ENCODE measurements at places on chromosomes 7 and 10.

DNA sequence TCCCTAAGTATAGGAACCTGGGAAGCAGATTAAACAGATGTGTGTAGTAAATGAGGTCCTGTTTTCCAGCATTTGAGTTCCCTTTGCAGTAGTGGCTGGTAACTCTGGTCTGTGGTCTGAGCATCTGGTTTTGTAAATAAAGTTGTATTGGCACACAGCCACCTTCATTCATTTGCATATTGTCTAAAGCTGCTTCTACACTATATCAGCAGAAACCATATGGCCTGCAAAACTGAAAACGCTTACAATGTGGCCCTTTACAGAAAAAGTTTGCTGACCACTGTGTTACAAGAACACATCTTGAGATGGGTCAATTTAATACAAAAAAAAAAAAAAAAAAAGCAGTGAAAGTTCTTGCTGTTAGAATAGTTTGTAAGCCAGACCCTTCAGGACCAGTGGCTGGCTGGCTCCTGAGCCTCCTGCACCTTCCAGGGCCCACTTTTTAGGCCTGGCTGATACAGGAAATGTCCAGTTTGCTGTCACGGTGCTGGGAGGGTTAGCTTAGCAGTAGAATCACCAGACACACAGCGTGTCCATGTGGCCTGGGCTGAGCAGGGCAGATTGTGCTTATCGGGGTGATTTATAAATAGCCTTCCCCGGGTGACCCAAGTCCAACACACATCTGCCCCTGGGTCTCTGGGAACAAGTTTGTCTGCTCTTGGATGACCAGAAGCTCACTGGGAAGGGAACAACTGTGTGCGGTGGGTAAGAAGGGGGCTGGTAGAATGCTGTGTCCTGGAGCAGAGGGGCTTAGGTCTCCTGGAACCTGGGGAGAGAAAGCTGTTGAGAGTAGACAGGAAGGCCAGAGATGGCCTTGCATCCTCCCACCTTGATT lies 1.4 kb downstream of the C10orf71 start:
- DNase-seq = no peak

DNA sequence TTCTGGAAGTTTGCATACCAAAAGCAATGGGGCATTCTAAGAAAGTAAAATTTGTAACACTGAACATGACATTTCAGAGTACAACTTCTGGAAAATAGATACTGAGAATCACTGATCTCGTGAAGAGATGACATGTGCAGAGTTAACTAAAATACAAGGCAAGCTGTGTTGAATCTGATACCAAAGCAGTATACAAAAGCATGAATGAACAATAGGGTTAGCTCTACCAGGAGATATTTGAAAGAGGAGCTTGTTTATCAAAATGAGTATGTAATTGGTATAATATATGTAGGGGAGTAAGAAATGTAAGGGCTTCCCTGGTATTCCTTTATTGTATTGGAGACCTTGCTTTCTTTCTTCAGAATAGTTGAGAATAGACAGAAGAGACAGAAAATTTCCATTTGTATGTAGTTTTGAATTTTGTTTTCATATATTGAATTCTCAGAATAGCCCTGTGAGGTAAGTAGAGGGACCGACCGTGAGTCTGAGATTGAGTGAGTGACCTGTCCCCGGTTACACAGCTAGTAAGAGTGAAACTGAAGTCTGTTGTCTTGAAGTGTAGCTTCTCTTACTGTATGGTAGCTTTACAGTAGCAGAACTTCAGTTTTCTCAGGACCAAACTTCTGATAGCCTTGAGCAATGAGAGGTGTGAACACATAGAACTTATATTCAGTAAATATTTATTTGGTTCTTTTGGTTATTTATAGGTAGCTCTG lies 5.0 kb downstream of the HBP1 start:
- DNase-seq = no peak

DNA sequence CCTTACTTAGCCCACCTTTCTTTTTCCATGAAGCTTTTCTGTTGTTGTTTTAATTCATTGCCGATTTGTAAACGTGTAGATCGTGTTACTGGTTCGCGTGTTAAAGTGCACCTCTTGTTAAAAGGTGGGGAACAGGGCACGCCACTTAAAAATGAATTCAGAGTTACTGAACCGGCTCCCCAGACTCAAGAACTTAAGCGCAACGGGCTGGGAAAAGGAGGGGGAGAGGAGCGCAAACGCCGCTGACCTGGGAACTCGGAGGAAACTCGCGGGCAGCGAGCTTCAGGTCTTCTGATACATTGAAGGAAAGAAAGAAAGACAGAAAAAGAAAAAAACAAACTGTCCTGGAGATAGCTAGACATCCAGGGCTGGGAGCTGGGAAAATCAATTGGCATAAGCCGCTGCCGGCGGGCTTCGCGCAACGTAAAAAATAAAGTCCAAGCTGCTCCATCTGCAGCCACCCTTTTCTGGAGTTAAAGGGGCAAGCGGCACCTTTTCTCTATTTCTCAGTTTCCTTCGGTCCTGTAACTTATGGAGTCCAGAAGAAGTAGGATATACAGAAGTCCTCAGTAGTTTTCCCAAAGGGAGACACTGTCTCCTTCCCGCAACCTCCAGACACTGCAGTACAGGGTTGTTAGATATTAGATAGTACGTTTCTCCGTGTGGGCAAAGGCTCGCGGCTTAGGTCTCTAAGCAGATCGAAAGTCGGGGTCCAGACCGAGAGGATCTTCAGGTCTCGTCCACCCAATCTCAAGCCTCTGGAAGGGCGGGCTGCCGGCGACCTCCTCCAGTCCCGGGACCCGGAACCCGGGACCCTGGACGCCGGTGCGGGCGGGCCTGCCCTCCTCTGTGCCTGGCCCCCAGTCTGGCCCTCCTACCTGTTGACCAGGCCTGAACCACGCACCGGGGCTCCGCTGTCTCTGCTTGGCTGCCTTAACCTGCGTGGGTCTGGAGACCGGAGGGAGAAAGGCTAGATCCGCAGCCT lies 1.8 kb upstream of the DLX6 start:
- no peak for DNase-seq

- DNase-seq = no peak
Observed at GRCh38 chr7:18715988-18716387, 220.4 kb downstream of the HDAC9 start.

- no peak for DNase-seq
Observed at GRCh38 chr7:17319164-17320101, 21.0 kb downstream of the AHR start.

GRCh38 chr10:115939101-115939854 lies 333.7 kb downstream of the GFRA1 start:
- no peak for DNase-seq

DNA sequence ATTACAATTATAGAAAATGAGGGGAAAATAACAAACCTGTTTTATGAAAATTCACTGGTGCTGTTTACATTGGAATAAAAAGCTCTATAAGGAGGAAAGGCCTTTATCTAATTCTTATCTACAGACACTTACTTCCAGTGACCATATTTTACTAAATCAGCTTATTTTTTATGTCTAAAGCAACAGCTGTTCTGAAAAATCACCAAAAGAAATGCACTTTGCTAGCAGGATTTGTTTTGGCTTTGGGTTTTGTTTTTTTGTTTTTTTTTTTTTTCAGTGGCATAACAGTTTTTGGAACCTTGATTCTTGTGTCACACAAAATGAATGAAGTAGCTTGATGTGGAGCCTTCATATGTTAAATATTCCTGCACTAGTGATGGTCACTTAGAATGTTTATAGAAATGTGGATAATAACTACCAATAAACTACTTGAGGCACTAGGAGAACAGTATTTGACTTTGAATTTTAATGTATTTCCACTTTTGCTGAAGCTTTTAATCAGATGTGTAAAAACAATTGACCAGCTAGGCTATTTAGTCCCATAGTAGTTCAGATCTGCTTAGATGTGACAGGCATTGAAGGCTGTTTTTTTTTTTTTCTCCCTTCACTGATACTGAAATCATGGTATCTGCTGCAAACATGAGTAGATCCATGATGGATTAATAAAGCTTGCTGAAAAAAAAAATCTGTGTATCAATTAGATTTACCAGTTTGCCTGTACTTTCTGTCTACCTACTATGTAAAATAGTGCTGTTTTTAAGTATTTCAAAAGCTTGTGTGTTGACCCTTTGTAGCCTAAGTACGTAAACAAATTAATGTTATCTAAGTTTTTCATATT lies 2.8 kb downstream of the ARL4A start:
- DNase-seq = no peak

DNA sequence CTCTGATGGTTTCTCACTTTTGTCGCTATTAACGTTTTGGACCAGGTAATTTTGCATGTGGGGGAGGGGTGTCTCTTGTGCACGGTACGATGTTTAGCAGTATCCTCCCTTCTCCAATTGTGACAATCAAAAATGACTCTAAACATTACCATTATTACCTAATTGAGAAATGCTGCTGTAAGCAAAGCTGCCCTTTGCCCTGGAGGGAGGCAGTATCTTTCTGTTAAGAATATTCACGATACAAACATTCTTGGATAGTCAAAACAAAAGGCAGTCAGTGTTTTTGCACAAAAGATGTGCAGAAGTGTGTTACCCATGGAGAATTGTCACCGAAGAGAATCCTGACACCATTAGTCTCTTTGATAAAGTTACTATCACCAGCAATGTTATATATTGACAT lies 9.6 kb downstream of the MALSU1 start:
- no peak for DNase-seq
